ENCODE measurements at places on chromosomes 2 and 18.

- no peak for DNase-seq
Measured at GRCh38 chr2:206075113-206075512, 10.9 kb downstream of the INO80D start.

- no peak for DNase-seq
Measured at GRCh38 chr2:150627526-150627925, 140.1 kb upstream of the RND3 start.

DNA sequence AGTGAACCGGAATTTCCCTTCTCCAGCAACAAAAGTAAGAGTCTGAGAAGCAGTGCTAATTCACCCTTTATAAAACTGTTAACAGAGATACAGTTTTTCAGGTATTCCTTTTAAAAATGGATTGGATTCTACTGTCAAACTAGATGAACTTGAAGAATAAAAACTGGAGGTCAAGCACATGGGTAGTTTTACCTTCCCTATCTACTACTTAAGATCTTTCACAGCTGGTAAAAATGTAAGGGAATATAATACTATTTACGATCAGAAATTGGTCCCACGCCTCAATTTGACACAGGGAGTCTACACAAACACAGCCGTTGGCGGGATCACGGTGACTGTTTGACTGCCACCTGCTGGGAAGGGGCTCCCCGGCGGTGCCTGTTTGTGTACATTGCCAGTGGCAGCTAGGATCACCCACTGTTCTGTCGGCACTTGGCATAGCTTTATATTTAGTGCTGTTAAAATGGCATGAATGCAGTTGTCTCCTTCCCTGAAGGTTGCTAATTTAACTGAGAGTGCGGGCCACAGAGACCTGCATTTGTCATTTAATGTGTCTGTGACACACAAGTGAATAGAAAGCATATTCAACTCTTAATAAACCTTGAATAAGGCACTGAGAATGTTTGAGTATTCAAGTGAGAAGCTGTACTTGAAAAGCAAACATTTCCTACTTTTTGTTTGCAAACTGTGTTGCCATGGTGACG, 59.5 kb downstream of the ABCG8 start:
- DNase-seq, result no peak

DNA sequence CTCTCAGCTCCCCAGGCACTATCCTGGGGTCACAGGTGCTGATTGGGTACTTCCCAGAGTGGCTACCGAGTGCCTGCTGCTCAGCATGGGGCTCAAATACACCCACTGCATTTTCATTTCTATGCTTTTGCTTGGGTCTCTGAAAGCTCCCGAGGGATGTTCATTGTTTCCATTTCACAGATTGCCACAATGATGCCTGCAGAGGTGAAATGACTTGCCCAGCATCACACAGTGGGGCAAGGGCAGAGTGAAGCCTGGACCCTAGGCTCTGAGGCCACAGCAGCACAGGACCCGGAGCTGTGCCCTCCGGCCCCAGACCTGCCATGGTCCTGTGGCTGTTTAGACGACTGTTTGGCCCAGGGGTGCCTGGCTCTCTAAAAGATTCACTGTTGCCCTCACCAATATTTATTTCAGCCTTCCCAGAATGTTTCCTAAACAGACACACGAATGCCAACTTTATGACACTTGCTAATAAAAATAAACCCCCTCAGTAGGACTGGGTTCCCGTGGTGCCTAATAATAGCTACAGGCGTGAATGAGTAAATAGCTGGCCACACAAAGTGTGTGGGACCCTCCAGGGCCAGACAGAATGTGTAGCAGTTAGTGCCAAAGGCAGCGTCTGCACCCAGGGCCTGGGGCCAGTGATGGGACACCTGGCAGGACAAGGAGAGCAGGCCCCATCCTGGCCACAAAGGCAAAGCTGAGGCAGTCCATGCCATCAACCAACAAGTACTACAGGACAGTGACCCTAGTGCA, 11.5 kb upstream of the ST8SIA5 start:
- no peak for DNase-seq

GRCh38 chr18:47871288-47871687, 59.2 kb downstream of the SMAD2 start:
- no peak for DNase-seq

- no peak for DNase-seq
Measured at GRCh38 chr2:209788925-209789324, 17.3 kb downstream of the UNC80 start.

DNA sequence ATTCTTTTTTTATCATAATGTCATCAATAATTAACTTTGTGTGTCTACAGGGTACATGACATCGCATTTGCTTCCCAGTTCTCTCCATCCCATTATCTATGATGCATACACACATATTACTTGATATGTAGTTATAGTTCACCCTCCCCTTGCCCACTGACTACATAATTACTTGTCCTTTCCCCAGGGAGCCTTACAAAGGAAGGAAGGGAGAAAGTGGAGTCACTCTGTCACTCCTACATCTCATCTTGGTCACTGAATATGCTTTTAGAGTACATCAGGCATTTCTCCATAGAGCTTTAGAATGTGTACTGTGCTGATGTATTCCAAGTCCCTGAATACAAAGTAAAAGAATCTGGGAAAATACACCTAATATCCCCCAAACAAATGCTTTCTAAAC, 6.0 kb upstream of the DTNA start:
- DNase-seq, result no peak

DNA sequence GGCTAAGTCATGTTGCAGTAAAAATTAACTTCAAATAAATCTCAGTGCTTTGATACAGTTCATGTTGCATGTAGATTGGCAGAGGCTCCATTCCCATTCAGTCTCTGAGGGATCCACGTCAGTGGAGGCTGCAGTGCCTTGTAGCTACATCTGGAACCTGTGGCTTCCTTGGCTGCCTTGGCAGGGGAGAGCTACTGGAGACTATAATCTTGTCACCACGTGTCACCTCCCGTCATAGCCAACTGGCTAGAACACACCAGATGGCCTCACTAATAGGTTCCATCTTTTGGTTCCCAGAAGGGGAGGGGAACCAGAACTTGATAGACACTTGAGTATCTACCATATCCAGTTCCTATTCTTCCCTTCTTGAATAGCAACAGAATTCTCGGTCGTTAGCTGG, 28.4 kb downstream of the E2F6 start:
- DNase-seq, result no peak

DNA sequence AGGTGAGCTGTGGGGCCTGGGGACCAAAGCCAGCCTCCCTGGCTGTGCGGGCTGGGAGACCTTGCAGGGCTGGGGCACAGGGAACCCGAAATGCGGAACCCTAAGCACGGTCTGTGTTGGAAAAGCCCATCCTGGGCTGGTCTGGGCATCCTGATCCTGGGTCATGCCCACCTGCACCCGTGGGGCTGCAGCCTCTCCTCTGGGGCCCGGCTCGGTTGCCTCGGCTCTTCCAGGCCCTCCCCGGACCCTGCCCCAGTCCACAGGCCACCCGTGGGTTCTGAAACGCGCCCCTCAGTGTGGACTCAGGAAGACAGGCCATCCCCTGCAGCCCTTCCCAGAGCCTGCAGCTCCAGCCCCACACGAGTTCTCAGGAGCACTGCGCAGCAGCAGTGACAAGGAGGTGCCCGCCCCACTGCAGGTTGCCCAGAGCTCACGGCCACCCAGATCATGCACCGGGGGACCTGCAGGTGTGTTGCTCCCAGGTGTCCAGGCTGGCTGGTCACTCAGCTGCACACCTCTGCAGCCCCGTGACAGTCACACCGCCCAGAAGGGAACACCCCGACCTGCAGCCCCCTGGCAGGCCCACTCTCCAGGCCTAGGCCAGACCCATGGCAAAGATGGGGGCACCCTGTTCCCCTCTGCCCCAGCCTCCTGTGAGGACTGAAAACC, 12.2 kb upstream of the NFATC1 start:
- DNase-seq, result no peak
